ENCODE measurements at places on chromosomes 1 and 21. TPM values are rescaled to one million over a fixed set of nuclear protein-coding genes. Genes with fewer than 3 reads are reported as not detected.

Gene AGBL4
- not detected for total RNA-seq

Gene MASP2
- total RNA-seq, result not detected

Gene PRKAA2
- 0.13 TPM for total RNA-seq

Gene SPRR2A
- not detected for total RNA-seq

Gene FAM72B
- 9.6 TPM for total RNA-seq

Gene KRTAP12-2
- not detected for total RNA-seq

Gene DRAM2
- 55.0 TPM for total RNA-seq

DNA sequence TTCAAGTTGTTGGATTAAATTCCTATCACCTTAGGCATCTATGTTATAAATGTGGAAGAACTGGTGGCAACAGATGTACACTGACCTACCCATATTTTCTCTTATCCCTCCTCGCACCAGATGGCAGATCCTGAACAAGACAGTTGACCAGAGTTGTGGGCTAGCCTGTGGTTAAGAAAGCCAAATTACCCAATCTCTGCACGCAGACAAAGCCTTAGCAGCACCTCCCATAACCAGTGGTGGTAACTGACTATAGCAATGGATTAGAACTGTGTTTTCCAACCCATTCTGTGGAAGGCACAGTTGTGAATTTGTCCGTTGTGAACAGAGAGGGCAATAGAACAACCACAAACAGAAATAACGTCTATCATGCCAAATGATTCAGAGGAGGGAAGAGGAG is 20.6 kb downstream of the ABCB10 start:
- DNase-seq, result no peak

DNA sequence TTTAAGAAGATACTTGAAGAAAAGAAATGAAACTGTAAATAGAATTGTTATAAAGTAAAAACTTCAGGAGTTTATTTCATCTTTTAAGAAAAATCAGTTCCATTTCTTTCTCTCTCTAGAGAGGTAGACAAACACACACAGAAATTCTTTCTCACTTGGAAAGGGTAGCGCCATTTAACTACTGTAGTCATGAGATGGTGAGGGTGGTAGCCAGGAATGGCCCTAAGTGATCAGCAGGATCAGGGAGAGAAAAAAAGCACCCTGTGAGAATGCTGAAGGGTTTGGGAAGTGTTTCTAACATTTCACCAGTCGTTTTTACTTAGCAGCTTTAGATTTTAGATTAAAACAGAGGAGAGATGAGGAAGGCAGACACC is 205.7 kb upstream of the RUNX1 start:
- DNase-seq, result no peak

DNA sequence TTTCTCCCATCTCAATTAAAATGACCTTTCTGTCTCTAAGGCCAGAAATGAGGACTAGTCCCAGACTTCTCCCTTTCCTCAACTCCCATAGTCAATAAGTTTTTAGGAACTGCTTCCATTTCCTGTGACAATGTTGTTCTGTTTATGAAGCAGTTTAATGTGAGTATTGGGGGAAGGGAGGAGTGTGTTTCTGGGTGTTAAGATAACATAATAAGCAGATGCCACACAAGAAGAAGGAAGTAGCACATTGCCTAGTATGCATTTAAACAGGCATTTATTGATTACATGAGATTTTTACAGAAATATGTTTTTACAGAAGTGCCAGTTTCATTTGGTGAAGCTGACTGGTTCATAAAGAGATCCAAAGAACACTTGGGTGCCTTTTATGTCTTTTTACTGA is 65.6 kb upstream of the TNR start:
- no peak for DNase-seq

GRCh38 chr21:39189857-39190604 is 6.8 kb upstream of the PSMG1 start:
- DNase-seq, result no peak

DNA sequence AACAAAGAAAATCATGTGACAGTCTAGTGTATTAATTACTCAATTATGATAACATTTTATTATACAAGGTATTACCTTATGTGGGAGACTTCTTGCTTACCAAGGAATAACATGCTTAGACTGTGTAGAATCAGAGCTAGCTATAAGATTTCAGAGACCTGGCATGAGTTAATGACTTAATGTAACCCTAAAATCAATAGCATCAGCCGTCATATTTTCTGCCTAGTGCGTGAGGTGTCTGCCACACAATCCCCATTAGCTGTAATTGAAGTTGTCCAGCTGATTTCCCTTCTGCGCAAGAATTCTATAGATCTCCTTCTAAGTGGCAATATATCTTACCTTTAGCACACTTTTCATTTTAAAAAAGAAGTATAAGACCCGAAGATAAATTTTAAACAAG is 28.8 kb downstream of the CHODL start:
- DNase-seq, result no peak

DNA sequence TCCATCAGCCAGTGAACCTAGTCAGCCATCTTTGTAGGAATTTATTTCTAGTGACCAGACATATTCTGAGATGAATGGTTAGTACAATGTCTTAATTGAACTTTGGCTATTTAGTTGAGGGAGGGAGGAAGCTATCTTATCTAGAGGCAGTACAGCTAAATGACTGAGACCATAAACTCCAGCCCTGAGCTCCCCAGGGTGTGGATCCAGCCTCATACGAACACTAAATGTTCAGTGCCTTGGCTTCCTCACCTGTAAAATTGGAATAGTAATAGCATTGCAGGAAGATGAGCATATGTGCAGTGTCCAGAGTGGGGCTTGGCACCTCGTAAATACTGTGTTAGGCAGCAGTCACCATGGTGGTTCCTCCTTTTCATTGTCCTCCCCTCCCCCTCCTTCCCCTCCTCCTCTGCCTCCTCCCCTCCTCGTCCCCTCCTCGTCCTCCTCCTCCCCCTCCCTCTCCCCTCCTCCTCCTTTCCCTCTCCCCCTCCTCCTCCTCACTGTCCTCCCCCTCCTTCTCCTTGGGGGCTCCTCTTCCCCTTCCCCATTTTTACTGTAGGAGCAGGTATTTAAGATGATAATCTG is 108.2 kb downstream of the GALNT2 start:
- DNase-seq, result peak; percentile 8

DNA sequence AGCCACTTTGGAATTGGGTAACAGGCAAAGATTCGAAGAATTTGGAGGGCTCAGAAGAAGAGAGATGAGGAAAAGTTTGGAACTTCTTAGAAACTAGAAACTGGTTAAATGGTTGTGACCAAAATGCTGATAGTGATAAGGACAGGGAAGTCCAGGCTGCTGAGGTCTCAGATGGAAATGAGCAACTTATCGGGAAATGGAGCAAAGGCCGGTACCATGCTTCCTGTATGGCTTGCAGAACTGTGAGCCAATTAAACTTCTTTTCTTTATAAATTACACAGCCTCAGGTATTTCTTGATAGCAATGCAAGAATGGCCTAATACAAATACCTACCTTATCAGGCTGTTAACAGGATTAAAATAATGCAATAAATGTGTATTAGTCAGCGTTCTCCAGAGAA is 9.4 kb upstream of the TLR5 start:
- no peak for DNase-seq

- peak; percentile 72 for DNase-seq
Observed at GRCh38 chr21:15617964-15618363, 111.8 kb upstream of the USP25 start.

- peak; percentile 55 for DNase-seq
Observed at GRCh38 chr1:201085902-201086735, 26.1 kb downstream of the CACNA1S start.

DNA sequence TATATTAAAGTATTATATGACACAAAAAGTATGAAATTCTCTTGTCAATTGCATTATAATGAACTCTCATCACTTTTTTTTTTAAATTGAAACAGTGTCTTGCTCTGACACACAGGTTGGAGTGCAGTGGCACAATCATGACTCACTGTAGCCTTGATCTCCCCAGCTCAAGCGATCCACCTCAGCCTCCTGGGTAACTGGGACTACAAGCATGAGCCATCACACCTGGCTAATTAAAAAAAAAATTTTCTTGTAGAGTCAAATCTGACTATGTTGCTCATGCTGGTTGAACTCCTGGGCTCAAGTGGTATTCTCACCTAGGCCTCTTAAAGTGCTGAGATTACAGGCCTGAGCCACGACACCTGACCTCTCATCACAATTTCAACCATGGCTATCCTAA is 259.3 kb downstream of the S1PR1 start:
- no peak for DNase-seq

- DNase-seq, result no peak
Observed at GRCh38 chr21:46138383-46138970, 16.9 kb downstream of the FTCD start.

DNA sequence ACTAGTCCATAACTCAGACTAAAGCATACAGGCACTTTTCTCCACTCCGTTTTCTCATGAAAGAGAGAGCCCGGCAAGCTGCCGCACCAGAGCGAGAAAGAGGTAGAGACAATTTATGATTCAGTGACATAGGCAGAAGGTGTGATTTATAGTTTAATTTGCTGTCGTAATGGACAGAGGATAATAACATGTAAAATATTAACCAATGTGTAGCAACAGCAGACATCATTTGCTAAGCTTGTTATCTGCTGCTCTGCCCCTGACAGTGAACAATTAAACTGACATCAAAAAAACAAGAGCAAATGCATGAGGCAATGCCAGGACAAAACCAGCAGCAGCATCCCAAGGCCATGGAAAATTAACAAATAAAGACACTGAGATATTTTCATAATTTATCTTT is 214.0 kb downstream of the ATG4C start:
- no peak for DNase-seq

Measured in SJSA1 (cell line).